ENCODE measurements at places on chromosomes 12 and 14.
A peak's percentile ranks its signal among the peaks of the same experiment; 100 is the strongest.

DNA sequence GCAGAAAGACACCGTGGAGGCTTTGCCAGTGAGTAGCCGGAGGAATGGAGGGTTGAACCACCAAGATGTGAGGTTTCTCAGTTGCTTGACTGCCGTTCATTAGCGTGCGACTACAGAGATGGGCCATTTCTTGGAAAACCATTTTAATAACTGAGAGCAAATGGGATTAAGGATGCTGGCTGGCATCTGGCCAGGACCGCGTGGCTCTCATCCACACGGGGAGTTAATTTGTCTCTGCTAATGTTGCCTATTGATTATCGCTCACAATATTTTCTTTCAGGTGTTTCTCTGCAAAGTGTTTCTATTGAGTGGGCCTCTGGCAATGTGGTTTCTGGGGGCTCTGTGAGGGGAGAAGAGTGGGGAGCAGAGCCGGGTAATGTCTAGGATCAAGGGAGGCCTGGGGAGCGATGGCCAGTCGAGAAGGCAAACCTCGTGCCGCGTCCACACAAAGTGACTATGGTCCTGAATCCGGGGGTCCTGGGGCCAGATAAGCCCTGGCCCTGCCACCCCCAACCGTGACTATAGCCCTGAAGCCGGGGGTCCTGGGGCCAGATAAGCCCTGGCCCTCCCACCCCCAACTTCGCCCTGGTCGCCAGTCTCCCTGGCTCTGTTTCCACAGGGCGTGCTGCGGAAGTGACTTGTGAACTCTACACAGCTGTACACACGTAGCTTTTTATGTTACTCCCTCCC, 110.6 kb downstream of the PRMT8 start:
- DNase-seq, result no peak

DNA sequence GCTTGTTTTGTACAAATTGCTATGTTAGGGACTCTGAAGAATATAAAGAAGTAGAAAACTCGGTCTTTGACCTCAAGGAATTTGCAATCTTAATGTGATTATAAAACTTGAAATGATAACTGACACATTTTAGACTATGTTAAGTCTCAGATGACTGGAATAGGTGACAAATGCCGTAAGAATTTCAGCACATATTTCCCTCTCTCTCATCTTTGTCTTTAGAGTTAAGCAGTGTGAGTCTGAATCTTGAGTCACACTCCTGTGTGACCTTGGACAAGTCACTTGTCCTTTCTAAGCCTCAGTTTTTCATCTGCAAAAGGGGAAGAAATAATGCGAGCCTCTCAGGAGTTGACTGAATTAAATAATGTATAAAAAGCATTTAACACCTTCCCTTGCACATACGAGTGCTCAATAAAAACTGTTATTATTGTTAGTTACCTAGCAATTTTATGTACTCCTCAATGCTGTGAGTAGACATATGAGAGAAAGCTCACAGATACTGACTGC, 103.7 kb downstream of the DYRK2 start:
- no peak for DNase-seq

- DNase-seq, result no peak
These were observed 19.8 kb downstream of the OR5AU1 start for GRCh38 chr14:21136024-21136423.

DNA sequence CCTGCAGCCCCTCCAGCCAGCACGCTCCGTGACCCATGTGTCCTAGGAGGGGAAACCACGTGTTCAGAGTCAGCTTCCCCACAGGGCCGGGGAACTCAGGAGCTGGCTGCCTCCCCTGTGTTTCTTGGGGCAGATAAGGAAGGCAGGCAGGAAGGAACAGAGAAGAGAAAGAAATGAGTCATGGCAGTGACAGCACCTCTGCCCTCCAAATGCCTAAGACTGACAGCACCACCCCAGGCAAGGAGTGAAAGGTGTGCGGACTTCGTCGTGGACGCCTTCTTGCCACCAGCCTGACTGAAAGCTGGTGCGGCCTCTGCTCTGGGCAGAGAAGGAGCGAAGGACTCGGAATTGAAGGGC, 167.0 kb upstream of the FKBP4 start:
- no peak for DNase-seq

DNA sequence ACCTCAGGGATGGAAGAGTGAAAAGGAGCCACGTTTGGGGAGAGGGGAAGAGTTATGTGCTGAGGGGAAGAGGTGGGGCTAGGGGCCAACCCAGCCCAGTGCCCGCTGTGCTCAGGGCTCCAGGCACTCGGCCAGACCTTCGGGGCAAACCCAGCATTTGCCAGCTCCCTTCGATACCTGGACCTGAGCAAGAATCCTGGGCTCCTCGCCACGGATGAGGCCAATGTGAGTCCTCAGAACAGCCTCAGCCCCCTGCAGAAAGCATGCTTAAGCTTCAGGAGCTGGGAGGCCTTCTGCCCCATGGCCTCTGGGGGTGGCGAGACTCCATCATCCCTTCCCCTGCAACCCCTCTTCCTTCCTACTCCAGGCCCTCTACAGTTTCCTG, 5.0 kb downstream of the CARMIL3 start:
- DNase-seq, result no peak

DNA sequence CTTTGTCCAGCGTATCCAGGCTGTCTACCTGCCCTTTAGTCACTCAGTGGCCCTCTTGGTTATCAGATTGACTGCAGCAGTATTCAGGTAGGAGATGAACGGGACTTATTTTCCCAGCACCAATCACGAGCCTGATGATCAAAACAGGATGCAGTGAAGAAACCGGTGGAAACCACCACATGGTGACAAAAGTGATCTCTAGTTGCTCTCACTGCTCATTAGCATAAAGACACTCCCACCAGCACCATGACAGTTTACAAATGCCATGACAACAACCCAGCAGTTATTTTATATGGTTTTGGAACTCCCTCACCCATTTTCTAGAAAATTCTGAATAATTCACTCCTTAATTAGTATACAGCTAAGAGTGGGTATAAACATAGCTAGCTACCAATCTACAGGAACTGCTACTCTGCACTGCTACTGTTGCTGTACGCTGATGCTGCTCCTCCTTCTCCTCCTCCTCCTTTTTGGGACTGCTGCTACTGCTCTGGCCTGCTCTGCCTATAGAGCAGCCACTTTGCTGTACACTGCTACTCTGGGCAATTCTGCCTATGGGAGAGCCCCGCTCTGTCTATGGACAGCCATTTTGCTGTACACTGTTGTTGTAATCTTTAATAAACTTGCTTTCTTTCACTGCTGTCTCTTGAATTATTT, 142.5 kb upstream of the SSTR1 start:
- peak; percentile 55 for DNase-seq

DNA sequence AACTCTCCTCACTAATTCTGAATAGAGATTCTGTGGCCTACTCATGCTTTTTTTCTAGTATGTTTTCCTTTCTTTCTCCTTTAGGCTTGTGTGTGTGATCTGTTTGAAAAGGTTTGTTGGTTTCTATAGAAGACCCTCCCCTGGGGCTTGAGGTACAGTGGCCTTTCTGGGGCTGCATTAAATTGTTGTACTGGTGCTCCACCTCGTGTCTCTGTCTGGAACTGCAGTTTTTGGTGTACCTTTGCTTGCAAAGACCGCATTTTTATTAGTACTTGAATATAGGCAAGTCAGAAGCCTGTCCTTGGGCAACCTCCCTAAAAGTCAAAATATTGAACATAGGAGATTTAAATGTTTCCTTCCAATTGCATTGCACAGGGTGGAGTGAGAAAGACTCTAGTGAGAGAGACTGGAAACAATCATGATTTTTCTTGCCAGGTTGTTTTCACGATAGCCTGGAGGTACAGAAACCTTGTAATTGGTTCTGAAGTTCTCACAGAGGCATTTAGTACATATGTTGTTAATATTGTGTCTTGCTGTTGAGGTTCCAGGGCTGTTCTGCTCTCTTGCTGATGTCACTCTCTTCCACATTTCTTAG, 39.0 kb downstream of the SLCO1B1 start:
- DNase-seq, result no peak

- no peak for DNase-seq
These were observed 6.8 kb downstream of the PPP1R36 start for GRCh38 chr14:64556526-64556925.

GRCh38 chr12:57935331-57935730, 6.0 kb upstream of the ATP23 start:
- no peak for DNase-seq

- no peak for DNase-seq
These were observed 35.3 kb downstream of the ZC3H14 start for GRCh38 chr14:88598097-88598675.

- no peak for DNase-seq
These were observed 4.5 kb upstream of the NXPH4 start for GRCh38 chr12:57211791-57212700.

- DNase-seq, result no peak
These were observed 1.3 kb downstream of the MARS1 start for GRCh38 chr12:57489157-57489641.

DNA sequence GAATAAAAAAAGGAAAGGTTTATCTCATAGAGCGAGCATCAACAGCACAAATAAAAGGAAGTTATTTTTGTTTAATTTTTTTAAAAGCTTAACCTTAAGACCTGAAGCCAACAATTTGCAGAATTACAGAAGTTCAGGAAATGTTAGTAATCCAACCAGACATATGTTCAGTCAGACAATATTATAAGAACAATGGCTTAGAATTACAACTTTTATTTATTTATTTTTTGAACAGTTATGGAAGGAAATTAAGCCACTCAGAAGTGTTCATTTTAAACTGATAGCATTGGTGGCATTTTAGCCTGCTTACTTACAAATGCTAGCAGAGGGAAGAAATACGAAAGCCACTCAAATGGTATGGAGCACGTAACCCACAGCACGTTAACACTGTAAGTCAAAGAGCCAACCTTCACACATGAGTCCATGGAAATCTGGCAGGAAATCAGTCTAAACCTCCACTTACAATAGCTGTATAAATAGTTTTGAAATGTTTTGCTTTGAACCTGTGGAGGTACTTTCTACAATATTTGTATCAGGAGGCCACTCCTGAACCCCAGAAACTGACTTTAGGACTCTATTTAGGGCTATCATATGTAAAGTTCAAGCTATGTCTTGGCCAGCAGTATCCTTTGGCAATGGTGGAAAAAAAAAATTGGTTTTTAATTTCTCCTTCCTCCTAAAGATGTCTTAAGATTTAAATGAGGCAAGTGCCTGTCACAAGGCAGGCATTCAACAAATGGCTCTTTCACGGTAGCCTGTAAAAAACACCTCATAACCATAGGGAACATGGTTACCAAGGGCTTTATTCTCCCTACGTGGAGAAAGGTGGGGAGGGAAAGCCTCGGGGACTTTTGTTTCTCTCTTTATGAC, 102.3 kb downstream of the ITPR2 start:
- DNase-seq, result no peak

DNA sequence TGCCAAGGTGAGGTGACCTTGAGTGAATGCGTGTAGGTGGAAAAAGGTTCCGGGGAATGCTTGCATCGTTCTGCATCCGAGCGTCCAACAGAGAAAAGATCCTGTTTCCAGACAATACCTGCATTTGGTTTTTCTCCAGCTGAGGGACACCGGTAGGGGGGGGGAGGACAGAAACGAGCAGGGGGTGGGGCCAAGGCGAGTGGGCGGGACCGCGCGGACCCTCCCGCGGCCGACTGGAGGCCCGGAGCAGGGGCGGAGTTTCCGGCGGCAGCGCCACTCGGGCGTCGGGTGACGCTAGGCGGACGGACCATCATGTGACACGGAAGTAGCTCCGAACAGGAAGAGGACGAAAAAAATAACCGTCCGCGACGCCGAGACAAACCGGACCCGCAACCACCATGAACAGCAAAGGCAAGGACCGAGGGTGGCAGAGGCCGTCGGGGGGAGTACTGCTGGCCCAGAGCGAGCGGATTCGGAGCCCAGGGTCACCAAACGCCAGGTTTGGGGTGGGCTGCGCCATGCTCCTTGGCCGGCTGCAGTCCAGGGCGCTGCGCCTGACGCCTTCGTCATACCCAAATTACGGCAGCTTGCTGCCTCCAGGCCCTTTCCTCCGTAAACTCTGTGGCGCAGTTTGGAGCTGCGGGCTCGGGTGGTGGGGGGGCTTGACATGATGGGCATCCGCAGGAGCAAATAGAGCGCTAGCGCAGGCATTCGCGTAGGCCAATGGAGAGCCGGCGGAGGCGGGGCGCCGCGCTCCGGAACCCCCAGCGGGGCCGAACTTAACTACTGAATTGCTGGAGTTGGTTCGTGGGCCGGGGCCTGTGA, at the start of gene DAZAP2:
DAZAP2 (plus strand) TSS at position 317 of the 825 bp plus-strand sequence; CDS start at position 399, 82 bp downstream.
- DNase-seq, result peak; percentile 95

DNA sequence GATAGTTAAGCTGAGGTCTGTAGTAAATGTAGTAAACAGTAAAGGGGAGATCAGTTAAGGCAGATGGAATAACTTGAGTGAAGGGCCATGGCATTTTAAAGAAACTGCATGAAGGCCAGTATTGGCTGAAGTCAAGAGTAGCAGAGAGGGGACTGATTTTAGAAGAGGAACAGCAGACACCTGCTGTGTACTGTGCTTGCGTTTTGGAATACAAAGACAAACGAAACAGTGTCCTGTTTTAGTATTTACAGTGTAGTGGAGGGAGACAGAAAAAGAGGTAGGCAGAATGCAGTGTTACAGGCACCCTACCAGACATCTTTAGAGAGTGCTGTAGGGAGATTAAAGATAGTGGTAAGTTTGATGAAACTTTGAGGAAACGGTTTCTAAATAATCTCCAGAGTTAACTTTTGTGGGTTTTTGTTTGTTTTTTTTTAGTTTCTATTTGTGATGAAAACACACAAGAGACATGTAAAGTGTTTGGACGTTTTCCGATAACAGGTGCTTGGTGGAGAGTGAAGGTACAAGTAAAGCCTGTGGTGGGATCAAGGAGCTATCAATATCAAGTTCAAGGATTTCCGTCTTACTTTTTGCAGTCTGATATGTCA, 2.1 kb downstream of the HELB start:
- DNase-seq, result no peak

- DNase-seq, result no peak
These were observed 232.0 kb downstream of the GRIN2B start for GRCh38 chr12:13749389-13749788.

GRCh38 chr14:95192311-95192710, 35.0 kb upstream of the DICER1 start:
- DNase-seq, result no peak

DNA sequence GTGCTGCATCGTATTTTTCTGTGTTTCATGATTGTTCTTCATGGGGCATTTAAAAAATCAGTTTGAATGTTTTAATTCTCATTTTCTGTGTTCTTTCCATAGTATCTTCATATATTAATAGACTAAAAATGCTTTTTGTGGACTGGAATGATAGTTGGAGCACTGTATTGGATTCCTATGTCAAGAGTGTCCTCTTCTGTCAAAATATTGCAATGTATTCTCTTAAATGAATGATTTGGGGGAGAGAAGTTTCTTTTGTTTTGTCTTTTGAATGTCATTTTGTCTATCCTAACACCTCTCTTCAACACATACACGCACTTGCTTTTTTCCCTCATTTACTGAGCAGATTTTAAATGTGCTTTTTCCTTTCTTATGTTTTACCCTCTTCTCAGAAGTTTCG, 4.7 kb upstream of the EIF2S3B start:
- no peak for DNase-seq

DNA sequence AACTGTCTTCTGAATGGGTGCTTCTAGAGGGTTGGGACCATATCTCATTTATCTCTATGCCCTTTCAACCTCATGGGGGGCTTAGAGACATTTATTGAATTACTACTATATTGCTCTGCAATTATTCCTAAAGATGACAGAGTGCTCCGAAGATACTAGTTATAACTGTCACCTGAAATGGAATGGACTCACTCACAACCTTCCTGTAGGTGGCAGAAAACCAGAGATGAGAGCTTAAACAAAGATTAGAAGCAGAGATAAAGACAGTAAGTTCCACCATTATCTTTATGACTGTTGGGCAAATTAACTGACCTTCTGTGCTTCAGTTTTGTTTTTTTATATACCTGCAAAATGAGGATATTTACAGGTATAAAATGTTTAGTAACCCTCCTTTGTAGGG, 31.5 kb upstream of the GTF2A1 start:
- DNase-seq, result no peak

GRCh38 chr12:32467959-32468863, 68.9 kb downstream of the FGD4 start:
- no peak for DNase-seq

All from activated T-cell treated with anti-CD3 and anti-CD28 coated beads, Interleukin-2, amount 50 U/mL, for 1 hour (primary cell).